ENCODE measurements at places on chromosomes 4 and X.

- peak; percentile 53 for DNase-seq
Observed at GRCh38 chr4:139144161-139144859, 32.7 kb downstream of the ELF2 start.

DNA sequence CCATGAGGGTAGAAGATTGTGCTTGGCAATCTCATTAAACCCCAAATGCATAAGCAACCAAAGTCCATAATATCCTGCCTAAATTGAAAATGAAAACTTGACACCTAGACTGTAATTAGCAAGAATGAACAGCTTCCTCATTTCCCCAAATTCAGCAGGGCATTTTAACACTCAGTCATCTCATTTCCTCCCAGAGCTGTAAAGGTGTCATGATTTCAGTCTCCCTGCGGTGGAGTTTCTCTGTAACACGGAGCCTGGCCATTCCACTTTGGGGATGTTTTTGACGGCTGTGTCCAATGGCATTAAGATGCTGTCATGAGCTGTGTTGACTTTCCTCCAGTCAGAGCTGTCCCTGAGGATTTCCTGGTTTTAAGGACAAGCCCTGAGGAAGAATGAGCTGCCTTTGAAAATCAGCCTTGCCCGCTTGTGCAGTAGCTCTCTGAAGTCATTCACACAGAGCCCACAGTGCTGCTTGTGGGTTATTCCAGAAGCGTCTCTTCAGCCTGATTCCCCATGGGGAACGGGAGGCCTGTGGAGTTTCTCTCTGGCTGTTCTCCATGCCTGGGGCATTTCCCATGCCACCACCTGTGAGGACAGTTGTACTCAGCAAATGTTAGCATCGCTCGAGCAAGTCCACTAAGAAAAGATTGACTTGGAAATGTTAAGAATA, 187.0 kb downstream of the MID1 start:
- no peak for DNase-seq

GRCh38 chr4:115117651-115118050, 4.2 kb upstream of the NDST4 start:
- no peak for DNase-seq

- DNase-seq, result no peak
Observed at GRCh38 chr4:77692847-77693432, 87.3 kb downstream of the CXCL13 start.

DNA sequence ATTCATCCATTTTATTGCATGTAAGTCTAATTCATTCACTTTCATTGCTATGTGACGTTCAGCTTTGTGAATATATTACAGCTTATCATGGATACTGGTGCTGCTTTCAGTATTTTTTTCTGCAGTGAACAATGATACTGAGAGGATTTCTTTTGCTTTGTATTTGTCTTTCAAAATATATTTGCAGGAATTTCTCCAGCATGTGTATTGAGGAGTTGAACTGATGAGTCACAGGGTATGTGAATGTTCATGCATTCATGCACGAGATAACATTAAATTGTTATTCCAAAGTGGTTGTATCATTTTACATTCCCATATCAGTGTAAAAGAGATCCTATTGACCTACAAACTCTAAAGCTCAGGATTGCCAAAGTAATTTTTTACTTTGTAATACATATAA, 283.8 kb upstream of the ARSJ start:
- peak; percentile 31 for DNase-seq

Data from astrocyte of the hippocampus (primary cell).